ENCODE measurements at places on chromosomes 4 and X.

- DNase-seq: no peak
These were observed 181.7 kb upstream of the IGFBP7 start for GRCh38 chr4:57291911-57292310.

DNA sequence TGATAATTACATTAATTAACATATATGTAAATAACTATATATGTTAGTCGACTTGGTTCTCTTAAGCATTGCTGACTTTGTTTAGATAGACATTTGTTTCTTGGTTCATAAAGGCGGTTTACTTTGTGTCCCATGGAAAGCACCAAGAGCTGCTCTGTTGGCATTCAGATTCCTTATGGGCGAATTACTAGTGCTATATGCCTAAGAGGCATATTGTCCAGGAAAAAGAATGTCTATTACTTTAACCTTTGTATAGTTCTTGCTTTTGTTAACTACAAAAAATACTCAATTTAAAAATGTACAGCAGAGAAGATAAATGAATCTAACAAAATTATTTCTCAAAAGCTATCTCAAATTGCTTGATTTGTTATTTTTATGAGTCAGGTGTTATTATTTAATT lies 532.8 kb downstream of the FAT4 start:
- no peak for DNase-seq

DNA sequence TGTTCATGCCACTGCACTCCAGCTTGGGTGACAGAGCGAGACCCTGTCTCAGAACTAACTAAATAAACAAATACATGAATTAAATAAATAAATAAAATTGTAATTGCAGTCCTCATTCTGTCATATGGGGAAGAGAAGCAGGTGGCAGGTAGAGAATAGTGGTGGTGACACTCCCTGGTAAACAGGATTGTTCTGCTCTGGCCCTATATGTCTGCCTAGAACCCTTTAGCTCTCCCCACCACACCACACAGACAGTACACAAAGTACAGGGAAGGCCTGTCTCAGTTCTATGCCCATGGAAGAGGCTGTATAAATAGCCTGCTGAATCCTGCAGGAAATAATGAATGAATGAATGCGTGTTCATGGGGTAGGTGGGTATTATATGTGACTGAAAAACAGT lies 117.7 kb downstream of the CEP135 start:
- no peak for DNase-seq

DNA sequence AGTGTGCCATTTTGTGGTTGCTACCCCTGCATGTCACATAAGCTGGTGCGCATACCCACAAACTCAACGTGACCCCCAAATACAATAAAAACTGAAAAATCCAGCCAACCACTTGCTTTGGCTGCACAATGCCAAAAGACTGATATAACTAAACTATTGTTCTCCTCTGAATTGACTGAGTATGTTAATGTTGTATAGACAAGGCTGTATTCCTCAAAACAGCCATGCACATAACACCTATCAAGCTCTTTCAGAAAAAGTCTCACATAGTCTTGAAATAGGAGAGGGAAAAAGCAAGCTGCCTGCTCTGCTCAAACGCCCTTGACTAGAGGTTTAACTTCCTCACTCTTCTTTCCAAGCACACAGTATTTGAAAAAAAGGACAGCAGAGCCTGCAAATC lies 126.4 kb upstream of the NOCT start:
- no peak for DNase-seq

DNA sequence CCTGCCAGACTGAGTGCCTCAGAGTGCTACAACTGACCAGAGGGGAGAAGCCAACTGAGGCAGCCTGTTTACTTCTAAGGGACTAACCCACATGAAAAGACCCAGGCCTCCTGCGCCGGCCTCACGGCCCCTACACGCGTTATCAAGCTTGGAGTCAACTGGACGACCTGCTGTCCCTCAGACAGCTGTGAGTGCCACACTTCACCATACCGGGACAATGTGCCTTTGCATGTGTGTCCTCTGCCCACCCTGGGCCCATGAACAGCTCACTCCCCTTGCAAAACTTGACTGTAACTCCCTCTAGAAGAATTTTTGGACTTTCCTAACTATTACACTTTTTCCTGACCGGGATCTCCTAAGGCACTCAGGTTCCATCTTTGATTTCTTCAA lies 1.8 kb downstream of the NOP14 start:
- DNase-seq: no peak

- DNase-seq: no peak
These were observed 3.4 kb upstream of the HMX1 start for GRCh38 chr4:8874896-8875680.

GRCh38 chrX:3638280-3638873 lies 75.1 kb downstream of the PRKX start:
- no peak for DNase-seq

DNA sequence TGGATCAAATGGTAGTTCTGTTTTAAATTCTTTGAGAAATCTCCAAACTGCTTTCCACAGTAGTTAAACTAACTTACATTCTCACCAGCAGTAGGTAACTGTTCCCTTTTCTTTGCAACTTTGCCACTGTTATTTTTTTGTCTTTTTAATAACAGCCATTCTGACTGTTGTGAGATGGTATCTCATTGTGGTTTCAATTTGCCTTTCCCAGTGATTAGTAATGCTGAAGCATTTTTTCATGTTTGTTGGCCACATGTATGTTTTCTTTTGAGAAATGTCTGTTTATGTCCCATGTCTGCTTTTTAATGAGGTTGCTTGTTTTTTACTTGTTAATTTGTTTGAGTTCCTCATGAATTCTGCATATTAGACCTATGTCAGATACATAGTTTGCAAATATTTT lies 198.8 kb downstream of the RAB28 start:
- DNase-seq: no peak

GRCh38 chr4:45363931-45364330 lies 637.6 kb upstream of the GNPDA2 start:
- no peak for DNase-seq

DNA sequence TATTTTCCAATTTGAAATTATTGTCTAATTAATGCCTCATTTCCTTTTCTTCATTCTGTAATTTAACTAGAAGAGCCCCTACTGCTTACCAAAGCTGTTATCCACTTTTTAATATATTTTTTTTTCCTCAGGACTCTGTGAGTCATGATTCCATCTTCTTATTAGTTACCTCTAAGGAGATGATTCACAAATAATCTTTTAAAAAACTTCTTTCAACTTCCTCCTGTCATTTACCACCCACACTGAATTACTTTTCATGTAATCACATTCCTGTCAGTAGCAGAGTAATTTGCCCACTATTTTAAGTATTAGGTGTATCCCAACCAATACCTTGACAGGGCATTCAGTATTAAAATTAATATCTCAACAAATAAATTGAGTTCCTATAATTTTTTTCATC lies 470.9 kb upstream of the ADGRL3 start:
- no peak for DNase-seq

- no peak for DNase-seq
These were observed 8.1 kb upstream of the SMS start for GRCh38 chrX:21932292-21933002.

DNA sequence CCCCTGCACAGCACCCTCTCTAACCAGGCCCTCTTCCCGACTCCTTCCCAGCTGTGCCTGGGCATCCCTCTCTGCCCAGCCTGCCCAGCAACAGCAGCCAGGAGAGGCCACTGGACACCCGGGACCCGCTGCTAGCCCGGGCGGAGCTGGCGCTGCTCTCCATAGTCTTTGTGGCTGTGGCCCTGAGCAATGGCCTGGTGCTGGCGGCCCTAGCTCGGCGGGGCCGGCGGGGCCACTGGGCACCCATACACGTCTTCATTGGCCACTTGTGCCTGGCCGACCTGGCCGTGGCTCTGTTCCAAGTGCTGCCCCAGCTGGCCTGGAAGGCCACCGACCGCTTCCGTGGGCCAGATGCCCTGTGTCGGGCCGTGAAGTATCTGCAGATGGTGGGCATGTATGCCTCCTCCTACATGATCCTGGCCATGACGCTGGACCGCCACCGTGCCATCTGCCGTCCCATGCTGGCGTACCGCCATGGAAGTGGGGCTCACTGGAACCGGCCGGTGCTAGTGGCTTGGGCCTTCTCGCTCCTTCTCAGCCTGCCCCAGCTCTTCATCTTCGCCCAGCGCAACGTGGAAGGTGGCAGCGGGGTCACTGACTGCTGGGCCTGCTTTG lies 1.1 kb downstream of the AVPR2 start:
- DNase-seq: no peak

GRCh38 chr4:105191621-105192210 lies 45.0 kb downstream of the TET2 start:
- no peak for DNase-seq

- no peak for DNase-seq
These were observed 204.3 kb downstream of the PCDH7 start for GRCh38 chr4:30924495-30924894.

DNA sequence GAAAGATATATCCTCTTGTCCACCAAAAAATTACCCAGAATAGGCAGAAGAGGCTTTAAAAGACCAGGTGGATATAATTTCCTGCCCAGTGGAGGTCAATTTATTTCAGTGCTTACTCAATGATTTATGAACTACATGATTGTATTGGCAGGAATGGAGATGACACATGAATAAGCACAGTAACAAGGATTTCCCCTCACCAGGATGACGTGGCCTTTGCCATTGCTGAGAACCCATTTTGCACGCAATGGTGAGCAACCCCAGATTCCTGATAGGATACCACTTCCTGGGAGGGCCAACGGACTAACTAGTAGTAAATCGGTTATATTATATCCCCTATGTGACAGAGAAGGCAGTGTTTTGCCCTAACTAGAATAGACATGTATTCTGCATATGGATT lies 11.6 kb upstream of the TTC29 start:
- DNase-seq: no peak

DNA sequence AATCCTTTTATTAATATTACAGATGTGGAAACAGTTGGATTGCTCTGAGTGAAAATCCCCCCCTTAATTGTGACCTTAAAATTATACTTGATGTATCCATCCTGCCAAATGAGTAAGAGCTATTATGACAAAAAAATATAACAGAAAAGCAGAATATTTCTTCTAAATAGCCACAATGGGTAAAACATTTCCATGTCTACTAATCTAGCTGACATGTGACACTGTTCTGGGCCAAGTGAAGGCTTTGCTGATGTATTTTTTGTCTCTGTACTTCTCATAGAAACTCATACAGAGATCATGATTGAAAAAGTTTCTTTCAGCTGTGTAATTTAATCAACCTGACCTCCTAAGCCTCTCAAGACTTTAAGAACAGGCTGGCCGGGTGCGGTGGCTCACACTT lies 569.1 kb upstream of the ZFP42 start:
- no peak for DNase-seq

DNA sequence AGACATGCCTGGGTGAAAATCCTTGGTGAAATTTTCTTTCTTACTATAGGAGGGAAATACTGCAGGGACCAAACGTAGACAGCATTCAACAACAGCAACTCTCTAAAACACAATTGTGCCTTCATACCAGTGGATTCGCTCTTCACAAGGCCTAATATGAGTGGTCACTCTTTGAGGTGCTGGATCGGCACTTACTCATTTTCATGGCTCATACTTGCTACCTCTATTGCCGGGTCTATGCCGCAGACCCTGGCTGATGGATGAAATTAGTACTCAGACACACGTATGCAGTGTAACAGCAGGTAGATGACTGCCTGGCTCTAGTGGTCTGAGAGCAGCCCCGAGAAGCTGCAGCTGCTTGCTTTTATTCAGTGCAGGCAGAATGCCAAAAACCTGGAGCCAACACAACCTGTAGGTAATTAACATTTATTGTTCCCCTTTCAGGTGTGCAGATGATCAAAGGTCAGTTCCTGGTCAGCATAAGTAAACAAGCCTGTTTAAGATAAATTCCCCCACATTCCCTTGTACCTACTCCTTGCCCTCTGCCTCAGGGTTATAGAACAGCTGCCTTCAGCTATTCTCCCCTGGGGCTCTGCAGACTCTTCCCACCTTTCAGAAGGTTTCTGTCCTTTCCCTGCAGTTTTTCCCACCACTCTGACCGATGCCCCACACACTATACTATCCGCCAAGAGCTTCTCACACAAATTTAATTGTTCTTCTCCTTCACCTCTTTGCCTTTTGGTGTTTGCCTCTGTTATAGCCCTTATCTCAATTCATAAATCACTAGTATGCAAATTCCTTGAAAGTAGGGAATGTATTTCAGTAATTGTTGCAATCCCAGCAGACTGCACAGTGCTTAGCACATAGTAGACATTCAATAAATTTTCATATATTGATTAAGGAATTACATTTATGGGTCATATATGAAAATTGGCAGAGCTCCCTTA lies 210.0 kb downstream of the SPANXN3 start:
- no peak for DNase-seq

GRCh38 chrX:3244955-3245354 lies 101.5 kb downstream of the MXRA5 start:
- DNase-seq: no peak

- DNase-seq: no peak
These were observed 240.9 kb downstream of the PALLD start for GRCh38 chr4:168737806-168738172.

DNA sequence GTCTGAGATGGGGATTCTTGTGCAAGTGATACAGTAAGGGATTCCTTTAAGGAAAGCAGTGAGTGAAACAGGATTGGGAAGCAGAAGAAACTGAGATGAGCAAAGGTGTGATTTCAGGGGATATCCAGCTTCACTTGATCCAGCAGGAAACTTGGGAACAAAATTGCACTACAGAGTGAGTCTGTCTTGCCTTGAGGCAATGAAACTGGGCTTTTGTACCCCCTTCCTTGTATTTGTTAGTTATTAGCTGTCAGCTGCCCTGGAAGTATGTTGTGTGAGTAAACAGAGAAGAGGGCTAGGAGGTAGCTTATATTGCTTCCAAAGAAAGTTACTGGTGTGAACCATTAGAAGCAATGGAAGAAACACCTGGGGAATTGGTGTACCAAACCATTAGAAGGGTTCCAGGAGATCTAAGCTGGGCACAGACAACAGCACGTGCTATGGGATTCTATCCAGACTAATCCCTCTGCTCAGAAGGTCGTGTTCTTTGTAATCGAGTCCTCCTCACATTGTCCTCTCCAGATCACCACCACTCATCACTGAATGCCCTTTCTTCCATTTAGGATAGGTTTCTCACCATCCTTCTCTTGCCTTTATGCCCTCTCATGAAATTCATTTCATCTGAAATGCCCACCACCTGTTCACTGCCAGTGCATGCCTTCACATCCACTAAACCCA lies 76.0 kb downstream of the PDLIM5 start:
- DNase-seq: no peak

DNA sequence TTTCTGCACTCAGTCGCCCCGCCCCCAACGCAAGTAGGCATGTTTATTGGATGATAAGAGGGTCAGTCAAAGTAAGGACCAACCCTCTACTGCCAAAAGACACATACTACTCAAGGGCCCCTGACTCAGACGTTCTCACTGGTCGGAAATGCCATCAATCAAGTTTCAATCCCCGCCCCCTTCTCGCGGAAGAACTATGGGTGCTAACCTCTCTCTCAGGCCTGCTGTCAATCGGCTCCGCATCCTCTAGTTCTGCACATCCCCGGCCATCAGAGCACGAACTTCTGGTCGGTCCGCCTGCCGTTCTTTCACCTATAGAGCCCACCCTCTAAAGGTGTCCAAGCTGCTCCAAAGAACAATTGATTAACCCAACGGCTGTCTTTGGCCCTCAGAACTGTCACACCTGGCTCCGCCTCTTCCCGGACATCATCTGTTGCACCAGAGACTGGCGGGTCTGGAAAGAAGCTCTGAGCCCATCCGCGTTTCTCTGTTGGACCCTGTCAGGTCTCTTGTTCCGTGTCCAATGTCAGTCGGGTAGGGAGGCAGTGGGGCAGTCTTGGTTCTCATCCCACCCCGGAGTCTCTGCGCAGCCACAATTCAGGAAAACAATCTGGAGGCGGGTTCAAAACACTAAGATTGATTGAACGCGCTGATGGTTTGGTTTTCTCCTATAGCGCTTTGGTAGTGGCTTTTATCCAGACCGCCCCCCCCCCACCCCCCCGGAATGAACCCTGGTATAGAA lies 15.2 kb downstream of the NDUFB11 start:
- DNase-seq: peak; percentile 81
